ENCODE measurements at places on chromosomes 3 and 15.
A peak's percentile ranks its signal among the peaks of the same experiment; 100 is the strongest.

GRCh38 chr3:159937561-159938166, 51.0 kb upstream of the IL12A start:
- H3K4me1 ChIP-seq = peaks cover 22% of the 10 kb centered on the region
- no peak for DNase-seq
- H3K36me3 ChIP-seq = peaks cover 11% of the 10 kb centered on the region
- no peaks in the 10 kb centered on the region for H3K27me3 ChIP-seq
- H3K27ac ChIP-seq = no peak overlapping the region
- H3K4me3 ChIP-seq = no peak overlapping the region

DNA sequence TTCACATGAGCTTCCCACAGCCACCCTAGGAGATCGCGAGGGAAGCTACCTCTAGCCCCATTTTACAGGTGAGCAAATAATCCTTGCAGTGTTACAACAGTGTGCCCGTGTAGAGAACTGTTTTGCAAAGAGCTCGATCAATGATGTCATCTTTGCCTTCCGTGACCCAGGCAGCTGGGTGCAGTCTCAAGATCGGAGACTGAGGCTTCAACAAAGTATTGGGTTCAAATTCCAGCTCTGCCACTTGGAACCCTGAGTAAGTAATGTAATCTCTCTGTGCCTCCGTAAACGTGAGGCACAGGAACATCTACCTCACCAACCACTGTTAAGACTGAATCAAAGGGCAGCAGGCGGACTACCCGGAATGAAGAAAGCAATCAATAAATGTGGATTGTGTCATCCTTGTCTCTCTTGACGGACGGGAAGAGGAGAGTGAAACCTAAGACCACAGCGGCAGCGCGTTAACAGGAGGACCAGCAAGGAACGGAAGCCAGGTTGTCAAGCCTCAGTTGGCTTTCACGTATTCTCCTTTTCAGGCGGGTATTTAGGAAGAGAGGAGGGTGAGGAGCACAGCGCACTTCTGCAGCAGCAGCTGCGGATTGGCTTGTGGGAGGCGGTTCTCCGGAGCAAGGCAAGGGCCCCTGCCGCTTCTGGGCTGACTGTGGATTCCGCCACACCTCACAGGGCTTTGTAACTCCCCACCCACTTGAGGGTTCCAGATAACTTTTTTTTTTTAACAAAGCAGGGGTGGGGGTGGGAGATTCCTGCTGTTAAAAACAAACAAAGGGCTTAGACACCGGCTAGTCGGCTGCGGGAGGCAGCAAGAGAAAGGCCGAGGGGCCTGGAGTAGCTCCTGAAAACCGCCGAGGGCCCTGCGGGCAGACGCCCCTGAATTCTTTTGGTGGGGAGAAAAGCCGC, 1.5 kb upstream of the SMAD3 start:
- DNase-seq = no peak
- peaks cover 29% of the 10 kb centered on the region for H3K27me3 ChIP-seq
- peaks cover 38% of the 10 kb centered on the region for H3K4me1 ChIP-seq
- peak overlapping the region; percentile 54 for H3K4me3 ChIP-seq
- peaks cover 23% of the 10 kb centered on the region for H3K36me3 ChIP-seq
- H3K27ac ChIP-seq = peak overlapping the region; percentile 15

DNA sequence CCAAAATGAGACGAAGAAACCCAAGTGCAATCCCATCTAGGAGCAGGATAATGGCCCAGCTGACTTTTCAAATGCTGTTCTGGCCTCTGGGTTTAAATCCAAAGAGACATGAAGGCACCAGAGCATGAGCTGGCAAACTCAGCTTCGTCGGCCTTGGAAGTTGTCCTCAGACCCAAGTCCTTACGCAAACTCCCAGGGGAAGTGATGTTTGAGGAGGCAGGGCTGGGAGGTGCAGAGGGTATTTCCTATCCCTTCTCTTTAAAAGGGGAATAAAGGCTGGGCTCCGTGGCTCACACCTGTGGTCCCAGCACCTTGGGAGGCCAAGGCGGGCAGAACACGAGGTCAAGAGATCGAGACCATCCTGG, 68.9 kb upstream of the HERC1 start:
- peaks cover 2% of the 10 kb centered on the region for H3K36me3 ChIP-seq
- peaks cover 30% of the 10 kb centered on the region for H3K4me1 ChIP-seq
- no peak overlapping the region for H3K4me3 ChIP-seq
- DNase-seq = no peak

DNA sequence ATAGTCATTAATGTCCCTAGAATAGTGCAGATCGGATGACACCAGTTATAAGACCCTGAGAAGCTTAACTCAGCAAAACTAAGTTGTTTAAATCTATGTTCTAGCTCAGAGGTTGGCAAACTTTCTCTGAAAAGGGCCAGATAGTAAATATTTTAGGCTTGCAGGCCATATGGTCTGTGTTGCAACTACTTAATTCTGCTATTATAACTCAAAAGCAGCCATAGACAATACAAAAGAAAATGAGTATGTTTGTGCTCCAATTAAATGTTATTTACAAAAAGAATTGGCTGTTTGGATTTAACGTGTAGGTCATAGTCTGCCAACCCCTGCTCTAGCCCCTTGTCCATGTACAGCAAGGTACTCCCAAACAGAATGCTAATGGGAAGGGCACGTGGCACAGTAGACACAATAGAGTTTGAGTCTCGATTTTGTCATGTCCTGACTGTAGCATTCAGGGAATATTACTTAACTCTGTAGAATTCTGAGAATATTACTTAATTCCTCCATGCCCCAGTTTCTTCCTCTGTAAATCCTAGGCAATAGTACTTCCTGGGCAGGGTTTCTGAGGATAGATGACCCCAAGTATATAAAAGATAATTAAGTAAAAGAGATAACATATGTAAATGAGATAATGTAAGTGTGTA, 70.5 kb upstream of the ATP2C1 start:
- no peak overlapping the region for H3K27ac ChIP-seq
- H3K4me1 ChIP-seq = no peaks in the 10 kb centered on the region
- no peak for DNase-seq

- peaks cover 49% of the 10 kb centered on the region for H3K4me1 ChIP-seq
- peak; percentile 88 for DNase-seq
- H3K4me3 ChIP-seq = peak overlapping the region; percentile 41
Measured at GRCh38 chr15:86624261-86625036, 544.8 kb downstream of the AGBL1 start.

- no peak for DNase-seq
- H3K27ac ChIP-seq = no peak overlapping the region
- no peaks in the 10 kb centered on the region for H3K4me1 ChIP-seq
- H3K27me3 ChIP-seq = peaks cover 6% of the 10 kb centered on the region
- peaks cover 3% of the 10 kb centered on the region for H3K36me3 ChIP-seq
Measured at GRCh38 chr3:4322635-4323034, 19.5 kb downstream of the SETMAR start.

DNA sequence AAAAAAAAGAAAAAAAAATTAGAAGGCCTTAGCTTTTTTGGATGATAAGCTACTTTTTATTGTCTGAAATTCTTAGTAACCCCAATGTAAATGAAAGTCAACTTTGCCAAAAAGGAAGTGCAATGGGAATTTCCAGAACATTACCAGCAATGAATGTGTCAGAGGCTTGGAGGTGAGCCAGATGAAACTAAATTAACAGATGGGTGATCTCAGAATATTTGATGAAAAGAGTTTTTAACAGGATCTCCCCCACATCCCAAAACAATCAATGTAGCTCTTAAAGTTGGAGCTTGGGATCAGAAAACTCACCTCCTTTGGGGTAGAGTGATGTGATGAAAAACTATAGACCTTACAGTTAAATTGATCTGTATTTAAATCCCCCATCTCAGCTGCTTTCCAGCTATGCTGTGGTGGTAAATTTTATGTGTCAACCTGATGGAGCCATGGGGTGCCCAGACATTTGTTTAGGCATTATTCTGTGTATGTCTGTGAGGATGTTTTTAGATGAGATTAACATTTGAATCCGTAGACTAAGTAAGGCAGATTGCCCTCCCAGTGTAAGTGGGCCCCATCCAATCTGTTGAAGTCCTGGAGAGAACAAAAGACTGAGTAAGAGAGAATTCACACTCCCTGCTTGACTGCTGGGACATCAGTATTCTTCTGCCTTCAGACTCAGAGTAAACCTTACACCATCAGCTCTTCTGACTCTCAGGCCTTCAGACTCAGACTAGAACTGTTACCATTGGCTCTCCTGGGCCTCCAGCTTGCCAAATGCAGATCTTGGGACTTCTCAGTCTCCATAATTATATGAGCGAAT, 84.3 kb upstream of the TNFSF10 start:
- H3K27ac ChIP-seq = no peak overlapping the region
- DNase-seq = no peak
- H3K4me1 ChIP-seq = no peaks in the 10 kb centered on the region

All from T-helper 2 cell treated with Interferon-gamma antibody and Interleukin-4, amounts not matched to agents 5 μg/mL and 100 μg/mL, for 36 hours (primary cell).